Stimulated activated CD4-positive, alpha-beta T cell treated with anti-CD3 and anti-CD28 coated beads, Interleukin-15, amount 100 ng/mL, for 48 hours (primary cell): ENCODE measurements at places on chromosomes 13 and 19.

DNA sequence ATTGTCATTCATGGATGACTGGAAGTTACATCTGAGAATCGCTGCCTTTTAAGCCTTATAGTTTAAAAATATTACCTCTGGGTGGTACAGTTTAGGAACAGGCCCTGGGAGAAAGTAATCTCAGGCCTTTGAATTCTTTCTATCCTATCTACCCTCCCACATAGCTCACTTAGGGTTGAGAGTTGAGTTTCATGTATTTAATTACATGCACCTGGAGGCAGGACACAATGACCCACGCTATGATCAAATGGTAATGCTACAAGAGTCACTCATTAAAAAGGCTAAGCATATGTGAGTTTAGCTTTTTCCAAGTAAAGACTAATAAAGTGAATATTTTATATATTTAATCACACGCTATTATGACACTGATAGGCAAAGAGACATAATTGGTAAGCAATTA is 25.3 kb upstream of the MED4 start:
- DNase-seq: no peak

GRCh38 chr13:59970847-59971246 is 192.9 kb downstream of the DIAPH3 start:
- DNase-seq: no peak

DNA sequence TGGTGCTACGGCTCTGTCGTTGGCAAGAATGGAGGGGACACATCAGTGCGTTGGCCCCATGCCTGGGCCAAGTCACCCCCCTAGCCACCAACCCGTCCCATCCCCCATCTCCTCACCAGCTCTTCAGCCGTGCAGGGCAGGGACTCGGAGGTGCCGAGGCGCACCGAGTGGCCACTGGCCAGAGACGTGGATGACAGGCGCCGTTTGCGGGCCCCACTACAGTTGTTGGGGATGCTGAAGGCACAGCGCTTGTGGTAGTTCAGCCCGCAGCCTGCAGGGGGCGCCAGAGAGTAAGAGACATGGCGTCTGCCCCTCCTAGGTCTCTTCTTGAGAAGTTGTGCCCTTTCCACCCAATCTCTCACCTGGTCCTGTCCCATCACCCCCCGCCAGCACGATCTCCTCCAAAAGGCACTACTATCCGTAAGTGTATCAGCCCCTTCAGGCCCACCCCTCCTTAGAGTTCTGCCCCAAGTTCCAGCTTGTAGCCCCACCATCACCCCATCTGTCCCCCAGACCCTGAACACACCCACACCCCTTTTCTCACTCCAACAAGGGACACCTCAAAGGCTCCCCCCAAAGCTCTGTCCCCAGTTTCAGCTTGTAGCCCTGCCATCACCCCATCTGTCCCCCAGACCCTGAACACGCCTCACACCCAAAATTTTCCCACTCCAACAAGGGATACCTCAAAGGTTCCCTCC is 12.4 kb downstream of the PRKD2 start:
- peak; percentile 68 for DNase-seq

- no peak for DNase-seq
Measured at GRCh38 chr19:33303791-33304345, 1.5 kb upstream of the CEBPA start.

- DNase-seq: no peak
Measured at GRCh38 chr19:33254245-33254824, 28.7 kb upstream of the SLC7A10 start.

DNA sequence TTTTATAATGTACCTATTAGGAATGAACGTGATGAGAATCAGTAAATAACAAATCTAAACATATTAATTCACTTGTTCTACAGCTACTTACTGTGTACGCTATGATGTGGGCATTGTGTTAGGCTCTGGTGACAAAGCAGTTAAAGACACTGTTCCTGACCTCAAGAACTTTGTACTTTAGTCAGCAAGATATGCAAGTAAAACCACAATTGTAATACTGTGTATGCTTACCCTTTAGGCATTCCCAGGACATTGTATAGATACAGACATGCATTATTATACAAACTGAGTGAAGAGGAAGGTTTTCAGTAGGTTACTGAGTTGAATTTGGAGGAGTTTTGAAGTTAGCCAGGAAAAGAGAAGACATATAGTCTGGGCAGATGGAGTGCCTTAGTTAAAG is 435.8 kb downstream of the HS6ST3 start:
- DNase-seq: no peak
